T47D (cell line): ENCODE measurements at places on chromosomes 12 and 14.

DNA sequence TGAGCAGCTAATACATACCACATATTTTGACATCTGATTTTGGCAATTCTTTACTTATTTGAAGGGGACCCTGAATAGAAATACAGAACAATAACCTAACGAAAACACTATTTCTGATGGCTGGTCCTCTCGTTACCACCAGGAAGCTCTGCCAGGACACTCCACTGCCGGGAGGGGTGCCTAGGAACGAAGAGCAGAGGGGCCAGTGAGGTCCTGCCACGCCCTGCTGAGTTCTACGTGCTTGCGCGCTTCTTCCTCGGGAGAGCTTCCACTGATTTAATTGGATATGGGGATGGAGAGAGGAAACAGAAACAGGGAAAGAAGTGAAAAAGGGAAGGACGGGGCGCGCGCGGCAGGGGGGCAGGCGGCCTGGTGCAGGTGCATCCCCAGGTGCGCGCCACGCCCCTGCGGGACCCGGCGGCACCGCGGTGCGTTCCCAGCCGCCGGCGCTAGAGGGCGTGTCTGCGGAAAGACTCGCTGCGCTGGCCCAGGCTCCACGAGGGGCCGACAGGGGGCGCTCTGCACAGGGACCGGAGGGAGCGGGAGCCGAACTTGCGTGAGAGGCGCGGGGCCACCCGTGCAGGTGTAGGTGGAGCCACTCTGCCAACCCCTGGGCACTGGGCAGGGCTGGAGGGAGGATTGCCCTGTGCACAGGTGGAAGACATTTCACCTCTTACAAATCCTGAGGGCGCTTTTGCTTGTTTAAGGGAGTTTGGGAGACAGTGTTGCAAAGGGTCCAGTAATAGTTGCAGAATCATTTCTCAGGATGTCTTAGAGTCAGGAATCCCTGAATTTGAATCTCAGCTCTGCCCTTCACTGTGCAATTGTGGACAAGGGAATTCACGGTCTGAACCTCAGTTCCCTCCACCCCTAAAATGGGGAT is 986.3 kb upstream of the TMEM132C start:
- no peak for DNase-seq

DNA sequence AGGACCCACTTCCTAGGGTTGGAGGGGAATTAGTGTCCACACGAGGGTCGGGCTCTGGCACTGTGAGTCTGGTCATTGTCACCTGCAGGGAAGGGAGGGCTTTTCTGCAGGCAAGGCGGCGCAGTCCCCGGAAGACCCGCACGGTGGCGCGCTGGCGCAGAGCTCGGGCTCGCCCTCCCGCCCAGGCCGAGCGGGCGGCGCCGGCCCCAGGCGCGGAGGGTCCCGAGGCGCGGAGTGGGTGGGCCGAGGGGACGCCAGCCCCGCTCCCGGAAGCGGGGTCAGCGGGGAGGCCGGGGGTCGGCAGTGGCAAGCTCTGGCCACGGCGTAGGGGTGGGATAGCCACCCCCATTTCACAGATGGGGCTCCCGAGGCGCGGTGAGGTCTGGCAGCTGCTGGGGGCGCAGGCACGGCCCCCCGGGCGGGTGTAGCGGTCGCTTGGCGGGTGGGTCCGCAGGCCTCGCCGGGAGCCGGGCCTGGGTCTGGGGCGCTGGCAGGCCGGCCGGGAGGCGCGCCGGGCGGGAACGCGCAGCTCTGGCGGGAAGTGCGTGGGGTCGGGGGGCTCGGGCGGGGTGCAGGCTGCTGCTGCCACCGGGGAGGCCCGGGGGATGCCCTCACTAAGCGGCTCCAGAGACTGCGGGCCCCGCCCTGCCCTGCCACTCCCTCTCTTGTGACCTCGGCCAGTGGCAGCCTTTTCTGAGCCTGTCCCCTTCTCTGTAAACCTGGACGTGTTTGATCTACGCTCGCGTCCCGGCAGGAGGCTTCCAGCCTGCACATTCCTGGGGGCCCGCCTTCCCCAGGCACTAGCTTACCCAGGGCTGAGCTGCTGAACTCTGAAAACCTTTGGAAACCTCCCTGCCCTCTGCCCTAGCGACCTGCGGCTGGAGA is 46.1 kb downstream of the CYP46A1 start:
- DNase-seq = peak; percentile 57

- DNase-seq = no peak
These were observed 31.2 kb downstream of the DAD1 start for GRCh38 chr14:22557846-22558220.

GRCh38 chr14:95500772-95501401 is 15.6 kb downstream of the SYNE3 start:
- no peak for DNase-seq

GRCh38 chr12:105852496-105852895 is 286.3 kb downstream of the NUAK1 start:
- no peak for DNase-seq

- no peak for DNase-seq
These were observed 163.4 kb downstream of the KICS2 start for GRCh38 chr12:64058541-64059265.
